ENCODE measurements at places on chromosomes 11 and 22.

DNA sequence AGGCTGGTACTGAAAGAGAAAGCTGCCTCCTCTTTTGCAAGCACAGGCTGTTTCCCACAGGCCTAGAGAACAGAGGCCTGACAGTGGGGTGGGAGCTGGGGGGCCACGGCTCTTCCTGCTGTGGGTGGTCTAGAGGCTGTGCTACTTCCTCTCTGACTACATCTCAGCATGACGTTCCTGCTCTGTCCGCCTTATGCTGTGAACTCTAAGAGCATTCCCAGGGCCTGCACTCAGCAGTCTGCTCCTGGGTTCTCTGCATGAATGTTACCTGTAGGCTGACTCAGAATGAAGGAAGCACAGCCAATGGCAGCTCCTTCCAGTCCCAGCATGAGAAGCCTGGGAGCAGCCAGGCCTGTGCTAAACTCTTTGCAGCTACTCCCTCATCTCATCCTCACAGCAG is 534.3 kb downstream of the NTM start:
- H3K27ac ChIP-seq = no peak overlapping the region
- H3K4me1 ChIP-seq = no peaks in the 10 kb centered on the region
- peaks cover 11% of the 10 kb centered on the region for H3K27me3 ChIP-seq
- no peak overlapping the region for H3K4me3 ChIP-seq
- DNase-seq = no peak

- H3K36me3 ChIP-seq = no peaks in the 10 kb centered on the region
- H3K4me3 ChIP-seq = no peak overlapping the region
- no peak for DNase-seq
- H3K4me1 ChIP-seq = peaks cover 4% of the 10 kb centered on the region
- peaks cover 4% of the 10 kb centered on the region for H3K27me3 ChIP-seq
Observed at GRCh38 chr11:62914416-62914815, 6.7 kb downstream of the CHRM1 start.

DNA sequence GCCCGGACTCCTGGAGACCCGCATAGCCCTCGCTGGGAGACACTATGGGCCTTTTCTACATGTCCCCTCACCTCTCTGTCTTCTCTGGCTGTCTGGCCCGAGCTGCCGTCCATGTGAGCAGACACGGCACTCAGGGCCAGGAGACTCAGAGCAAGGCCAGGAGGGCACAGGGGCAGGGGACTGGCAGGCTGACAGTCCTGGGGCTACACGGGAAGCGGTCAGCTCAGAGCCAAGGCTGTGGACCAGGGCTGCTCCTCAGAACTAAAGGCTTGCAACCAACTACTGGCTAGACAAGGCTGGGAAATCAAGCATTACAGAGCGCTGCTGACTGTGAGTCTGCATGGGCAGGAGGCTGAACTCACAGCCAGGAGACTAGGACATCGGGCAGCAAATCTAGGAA is 56.1 kb upstream of the CDON start:
- DNase-seq = no peak
- no peaks in the 10 kb centered on the region for H3K4me1 ChIP-seq
- no peaks in the 10 kb centered on the region for H3K36me3 ChIP-seq
- H3K27me3 ChIP-seq = peaks cover 6% of the 10 kb centered on the region

DNA sequence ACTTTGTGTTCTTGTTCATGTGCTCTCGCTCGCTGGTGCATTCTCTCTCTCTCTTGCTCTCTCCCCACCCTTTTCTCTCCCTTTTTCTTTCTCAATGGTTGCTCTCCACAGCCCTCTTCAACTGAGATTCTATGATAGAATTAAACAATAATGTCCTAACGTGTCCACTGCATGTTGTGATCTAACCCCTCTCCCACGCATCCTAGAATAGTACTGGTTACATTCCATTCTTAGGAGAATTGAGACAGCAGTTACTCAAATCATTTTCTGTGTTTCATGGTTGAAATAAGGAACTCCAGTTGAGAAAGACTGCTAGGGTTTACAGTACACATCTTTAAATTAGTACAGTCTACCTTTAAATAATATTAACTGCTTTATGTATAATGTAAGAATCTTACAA is 318.1 kb upstream of the PITPNB start:
- H3K27ac ChIP-seq = no peak overlapping the region
- no peak overlapping the region for H3K4me3 ChIP-seq
- DNase-seq = no peak

- no peak overlapping the region for H3K27ac ChIP-seq
- DNase-seq = no peak
- no peaks in the 10 kb centered on the region for H3K4me1 ChIP-seq
- no peak overlapping the region for H3K4me3 ChIP-seq
- H3K36me3 ChIP-seq = no peaks in the 10 kb centered on the region
- peaks cover 14% of the 10 kb centered on the region for H3K27me3 ChIP-seq
Observed at GRCh38 chr11:120004723-120005122, 133.2 kb downstream of the TRIM29 start.

DNA sequence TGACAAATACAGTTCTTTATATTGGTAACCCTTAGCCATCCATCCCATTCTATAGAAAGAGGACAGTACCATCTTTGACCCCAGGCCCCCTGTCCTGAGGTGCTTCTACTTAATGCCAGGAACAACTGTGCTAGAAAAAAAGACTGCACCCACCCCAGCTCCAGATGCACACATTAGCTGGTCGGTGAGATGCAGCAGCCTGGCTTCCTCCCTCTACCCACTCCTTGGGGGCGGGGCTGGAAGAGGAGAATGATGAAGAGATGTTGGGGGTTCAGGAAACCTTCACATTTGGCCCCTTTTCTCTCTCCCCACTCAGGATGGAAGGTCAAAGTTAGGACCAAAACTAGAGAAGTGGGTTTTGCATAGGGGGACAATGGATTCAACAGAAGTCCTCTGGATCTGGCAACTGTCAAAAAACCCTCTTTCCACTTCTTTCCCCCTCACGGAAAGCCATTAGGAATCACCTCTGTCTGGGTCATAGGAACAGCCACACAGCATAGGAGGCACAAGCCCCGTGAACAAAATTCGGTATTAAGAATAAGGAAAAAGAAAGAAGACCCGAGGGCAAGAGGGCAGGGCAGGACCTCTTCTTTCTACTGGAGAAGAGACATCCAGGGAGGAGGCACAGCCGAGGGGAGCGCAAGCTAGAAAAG is 755 bp downstream of the NRIP3 start:
- no peak overlapping the region for H3K27ac ChIP-seq
- H3K4me1 ChIP-seq = peaks cover 27% of the 10 kb centered on the region
- no peak for DNase-seq
- peaks cover 52% of the 10 kb centered on the region for H3K27me3 ChIP-seq
- H3K36me3 ChIP-seq = no peaks in the 10 kb centered on the region

DNA sequence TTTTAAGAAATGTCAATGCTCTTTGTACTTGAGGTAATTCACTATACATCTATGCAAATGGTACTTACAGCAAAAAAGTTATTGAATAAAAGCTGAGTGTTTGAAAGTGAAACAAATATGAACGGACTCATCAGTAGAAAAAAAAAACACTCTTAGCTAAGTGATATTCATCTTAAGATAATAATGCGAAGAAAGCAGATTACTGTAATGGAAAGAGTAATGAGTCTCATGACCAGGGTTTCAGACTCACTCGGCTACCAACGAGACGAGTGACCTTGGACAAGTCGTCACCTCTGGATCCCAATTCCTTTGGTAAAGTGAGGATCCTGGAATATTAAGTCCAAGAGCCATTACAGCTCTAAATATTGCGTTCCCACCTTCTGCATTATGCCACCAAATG is 57.0 kb downstream of the PACSIN2 start:
- H3K4me3 ChIP-seq = no peak overlapping the region
- H3K27me3 ChIP-seq = no peaks in the 10 kb centered on the region
- H3K27ac ChIP-seq = no peak overlapping the region
- no peak for DNase-seq
- H3K4me1 ChIP-seq = peaks cover 43% of the 10 kb centered on the region

- peaks cover 13% of the 10 kb centered on the region for H3K4me1 ChIP-seq
- DNase-seq = no peak
- H3K4me3 ChIP-seq = no peak overlapping the region
- H3K27me3 ChIP-seq = peaks cover 8% of the 10 kb centered on the region
- H3K27ac ChIP-seq = no peak overlapping the region
Observed at GRCh38 chr11:119511614-119512306, 88.8 kb upstream of the THY1 start.

DNA sequence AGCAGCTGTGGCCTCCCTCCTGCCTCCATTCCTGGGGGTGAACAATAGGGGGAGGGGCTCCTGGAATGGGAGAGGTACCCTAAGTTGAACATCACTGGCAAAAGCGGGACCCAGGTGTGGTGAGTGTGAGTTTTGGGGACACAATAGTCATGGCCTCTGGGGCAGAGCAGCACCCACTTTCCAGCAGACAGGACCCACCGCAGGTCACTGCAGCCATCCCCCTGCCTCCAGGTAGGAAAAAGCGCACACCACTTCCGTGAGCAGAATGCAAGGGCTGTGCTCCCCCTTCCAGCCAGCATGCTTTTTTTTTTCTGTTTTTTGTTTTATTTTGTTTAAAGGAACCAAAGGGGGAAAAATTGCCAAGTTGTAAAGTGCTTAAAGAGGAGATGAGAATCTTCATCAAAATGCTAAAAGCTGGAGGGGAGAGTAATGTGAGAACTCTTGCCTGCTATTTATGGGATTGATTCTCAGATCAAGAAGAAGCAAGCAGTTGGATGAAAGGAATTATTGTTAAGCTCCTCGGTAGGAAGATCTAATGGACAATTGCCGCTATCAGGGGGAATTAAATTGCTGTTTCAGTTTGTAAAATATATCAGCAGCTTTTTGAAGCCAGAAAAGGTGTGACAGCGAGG is 152.9 kb downstream of the FEZ1 start:
- no peaks in the 10 kb centered on the region for H3K4me1 ChIP-seq
- H3K27me3 ChIP-seq = peaks cover 11% of the 10 kb centered on the region
- H3K27ac ChIP-seq = no peak overlapping the region
- no peaks in the 10 kb centered on the region for H3K36me3 ChIP-seq
- DNase-seq = no peak

DNA sequence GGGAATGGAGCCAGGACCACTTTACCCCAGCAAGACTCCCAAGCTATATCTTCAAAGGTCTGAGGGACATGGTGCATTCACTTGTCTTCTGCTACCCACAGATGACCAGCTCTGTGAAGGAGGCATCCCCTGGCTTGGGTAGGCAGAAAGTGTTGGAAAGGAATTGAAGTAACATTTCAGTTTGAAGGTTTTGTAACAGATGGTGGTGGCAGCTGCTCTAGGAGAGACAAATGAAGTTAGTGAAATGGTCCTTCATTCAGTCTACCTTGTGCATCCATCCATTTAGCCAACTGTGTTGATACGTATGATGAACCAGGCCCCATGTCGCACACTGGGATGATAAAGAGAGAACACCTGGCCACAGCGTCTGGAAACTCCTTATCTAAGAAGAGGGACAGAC is 140.5 kb downstream of the COMMD9 start:
- H3K4me3 ChIP-seq = no peak overlapping the region
- H3K36me3 ChIP-seq = no peaks in the 10 kb centered on the region
- DNase-seq = no peak
- no peak overlapping the region for H3K27ac ChIP-seq

DNA sequence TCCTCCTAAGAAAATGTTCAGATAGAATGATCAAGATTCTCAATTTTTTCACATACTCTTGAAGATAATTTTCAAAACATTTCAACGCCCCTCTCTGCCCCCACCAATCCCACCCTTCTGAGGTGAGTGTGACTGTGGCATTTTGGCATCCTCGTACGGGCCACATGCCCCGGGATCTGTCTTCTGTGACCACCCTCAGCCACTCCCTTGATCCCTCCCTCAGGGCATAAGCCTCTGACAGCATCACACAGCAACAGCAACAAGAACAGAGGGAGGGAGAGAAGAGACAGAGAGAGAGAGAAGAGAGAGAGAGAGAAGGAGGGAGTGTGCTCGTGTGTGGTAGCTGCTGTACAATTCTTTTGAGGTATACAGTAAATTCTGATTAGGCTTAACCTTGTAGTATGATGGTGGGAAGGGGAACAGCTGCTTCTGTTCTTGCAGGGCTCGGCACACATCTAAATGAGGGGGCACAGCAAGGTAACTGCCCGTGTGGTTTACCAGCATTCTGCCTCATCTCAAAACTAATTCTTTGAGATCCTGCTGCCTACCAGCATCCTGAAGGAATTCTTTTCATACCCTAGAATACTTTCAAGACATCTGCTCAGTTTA is 21.4 kb downstream of the SCUBE2 start:
- H3K27me3 ChIP-seq = peaks cover 39% of the 10 kb centered on the region
- no peak overlapping the region for H3K27ac ChIP-seq
- no peaks in the 10 kb centered on the region for H3K36me3 ChIP-seq
- H3K4me3 ChIP-seq = no peak overlapping the region

GRCh38 chr11:119206511-119207414 is 624 bp downstream of the CBL start:
- no peaks in the 10 kb centered on the region for H3K27me3 ChIP-seq
- H3K4me1 ChIP-seq = peaks cover 34% of the 10 kb centered on the region
- H3K27ac ChIP-seq = peak overlapping the region; percentile 79

DNA sequence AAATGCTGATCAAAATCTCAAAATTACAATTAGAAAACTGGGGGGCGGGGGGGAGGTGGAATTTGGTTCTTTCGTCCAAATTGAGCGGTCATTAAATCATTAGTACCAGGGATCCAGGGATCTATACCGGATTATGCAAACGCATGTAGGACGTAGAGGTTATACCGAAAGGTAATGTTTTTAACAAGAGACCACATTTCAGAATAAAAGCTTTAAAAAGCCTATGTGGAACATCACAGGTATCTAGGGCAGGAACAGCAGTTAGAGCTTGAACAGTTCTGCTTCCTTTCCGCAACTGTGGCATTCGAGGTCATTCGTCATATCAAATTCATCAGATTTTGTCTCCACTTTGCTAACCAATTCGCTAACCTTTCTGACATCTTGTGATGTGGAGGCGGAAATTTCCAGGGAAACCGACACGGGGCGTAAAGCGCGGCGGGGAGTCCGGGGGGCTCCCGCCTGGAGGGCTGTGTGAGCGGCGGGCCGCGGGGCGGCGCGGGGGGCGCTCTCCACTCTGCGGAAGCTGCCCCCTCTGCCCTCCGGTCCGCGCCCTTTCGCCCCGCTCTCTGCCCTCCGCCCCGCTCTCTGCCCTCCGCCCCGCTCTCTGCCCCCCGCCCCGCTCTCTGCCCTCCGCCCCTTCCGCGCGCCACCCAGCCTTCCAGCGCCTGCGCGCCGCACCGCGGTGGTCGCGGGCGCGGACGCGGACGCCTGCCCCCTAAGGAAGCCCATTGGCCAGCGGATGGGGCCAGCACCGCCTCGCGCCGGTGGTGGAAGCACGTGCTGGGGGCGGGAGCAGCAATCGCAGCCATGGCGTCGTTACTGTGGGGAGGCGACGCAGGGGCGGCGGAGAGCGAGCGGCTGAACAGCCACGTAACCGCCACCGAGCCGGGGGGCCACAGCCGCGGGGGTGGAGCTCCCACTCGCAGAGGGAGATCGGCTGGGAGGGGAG is at the start of gene DDX25:
DDX25 (plus strand) TSS at position 798 of the 949 bp plus-strand sequence; CDS start at position 808, 10 bp downstream.
- H3K36me3 ChIP-seq = peaks cover 25% of the 10 kb centered on the region
- no peak for DNase-seq
- no peak within 1 kb of the TSS for H3K27ac ChIP-seq
- peaks cover 39% of the 10 kb centered on the region for H3K27me3 ChIP-seq
- peak within 1 kb of the TSS; percentile 96 for H3K4me3 ChIP-seq

Data from activated CD4-positive, alpha-beta memory T cell treated with anti-CD3 and anti-CD28 coated beads, Interleukin-2, amount 10 ng/mL, durations not matched to agents 7 days and 5 days (primary cell).